ENCODE measurements at places on chromosomes 1 and 21. TPM values are rescaled to one million over a fixed set of nuclear protein-coding genes. Genes with fewer than 3 reads are reported as not detected.

Gene KLF17
- total RNA-seq: 1.1 TPM

Gene MYOG
- not detected for total RNA-seq

Gene IVL
- not detected for total RNA-seq

Gene SPATA17
- total RNA-seq: 1.8 TPM

Gene XCL2
- not detected for total RNA-seq

Gene OPRD1
- not detected for total RNA-seq

Gene BRINP2
- total RNA-seq: 0.08 TPM

Gene CLCNKA
- total RNA-seq: 0.09 TPM

Gene LCE2C
- not detected for total RNA-seq

Gene GPR37L1
- not detected for total RNA-seq

Gene CFH
- total RNA-seq: 517 TPM

Gene GJA9
- total RNA-seq: 0.09 TPM
